ENCODE measurements at places on chromosomes 6 and 20.

- peak; percentile 28 for DNase-seq
Measured at GRCh38 chr20:58447511-58448391, 58.7 kb downstream of the VAPB start.

DNA sequence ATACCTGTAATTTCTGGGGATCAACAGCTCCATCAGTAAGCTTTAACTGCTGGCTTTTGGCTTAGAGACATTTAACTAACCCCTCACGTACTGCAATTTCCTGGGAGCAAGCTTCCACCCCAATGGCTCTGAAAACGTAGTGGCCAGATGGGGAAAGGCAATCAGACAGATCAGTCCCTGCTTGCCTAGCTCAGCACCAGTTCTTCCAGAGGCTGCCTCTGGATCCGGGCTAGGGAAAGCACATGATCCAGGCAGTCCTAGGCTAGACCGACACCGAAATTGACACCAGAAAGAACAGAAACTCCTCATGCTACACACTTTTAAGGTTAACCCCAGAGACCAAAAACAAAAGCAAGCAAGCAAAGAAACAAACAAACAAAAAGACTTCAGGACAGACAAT lies 13.3 kb downstream of the PREP start:
- DNase-seq = no peak

- no peak for DNase-seq
Measured at GRCh38 chr6:139932671-139933070, 558.2 kb upstream of the CITED2 start.

DNA sequence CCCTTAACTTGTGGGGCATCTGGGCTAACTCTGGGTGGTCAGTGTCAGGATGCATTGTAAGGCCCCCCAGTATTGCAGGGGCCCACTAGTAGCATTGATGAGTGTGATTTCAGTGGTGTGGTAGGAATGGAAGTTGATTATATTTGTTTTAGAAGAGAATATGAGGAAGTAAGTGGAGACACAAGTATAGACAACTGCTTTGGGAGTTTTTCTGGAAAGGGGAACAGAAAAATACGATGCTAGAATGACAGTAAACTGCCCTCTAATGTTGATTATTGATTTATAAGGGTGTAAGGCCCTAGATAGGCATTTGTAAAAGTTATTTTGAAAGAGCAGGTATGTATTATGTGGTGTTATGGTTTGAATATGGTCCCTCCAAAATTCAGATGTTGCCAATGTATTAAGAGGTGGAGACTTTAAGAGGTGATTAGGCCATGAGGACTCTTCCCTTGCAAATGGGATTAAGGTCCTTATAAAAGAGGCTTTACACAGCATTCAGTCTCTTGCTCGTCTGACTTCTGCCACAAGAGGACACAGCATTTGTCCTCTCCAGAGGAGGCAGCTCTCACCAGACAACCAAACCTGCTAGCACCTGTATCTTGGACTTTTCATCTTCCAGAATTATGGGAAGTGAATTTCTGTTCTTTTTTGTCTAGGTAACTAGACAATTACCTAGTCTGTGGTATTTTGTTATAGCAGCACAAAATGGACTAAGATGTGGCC lies 135.9 kb upstream of the DTNBP1 start:
- DNase-seq = no peak

DNA sequence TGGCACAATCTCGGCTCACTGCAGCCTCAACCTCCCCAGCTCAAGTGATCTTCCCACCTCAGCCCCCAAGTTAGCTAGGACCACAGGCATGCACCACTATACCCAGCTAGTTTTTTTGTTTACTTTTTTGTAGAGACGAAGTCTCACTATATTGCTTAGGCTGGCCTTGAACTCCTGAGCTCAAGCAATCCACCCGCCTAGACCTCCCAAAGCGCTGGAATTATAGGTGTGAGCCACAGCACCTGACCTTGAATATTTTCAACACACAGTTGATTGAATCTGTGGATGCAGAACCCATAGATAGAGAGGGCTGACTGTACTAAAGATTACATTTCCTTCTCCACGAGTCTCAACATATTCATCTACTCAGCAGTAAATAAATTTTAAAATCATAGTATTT lies 15.6 kb downstream of the CDK19 start:
- no peak for DNase-seq

DNA sequence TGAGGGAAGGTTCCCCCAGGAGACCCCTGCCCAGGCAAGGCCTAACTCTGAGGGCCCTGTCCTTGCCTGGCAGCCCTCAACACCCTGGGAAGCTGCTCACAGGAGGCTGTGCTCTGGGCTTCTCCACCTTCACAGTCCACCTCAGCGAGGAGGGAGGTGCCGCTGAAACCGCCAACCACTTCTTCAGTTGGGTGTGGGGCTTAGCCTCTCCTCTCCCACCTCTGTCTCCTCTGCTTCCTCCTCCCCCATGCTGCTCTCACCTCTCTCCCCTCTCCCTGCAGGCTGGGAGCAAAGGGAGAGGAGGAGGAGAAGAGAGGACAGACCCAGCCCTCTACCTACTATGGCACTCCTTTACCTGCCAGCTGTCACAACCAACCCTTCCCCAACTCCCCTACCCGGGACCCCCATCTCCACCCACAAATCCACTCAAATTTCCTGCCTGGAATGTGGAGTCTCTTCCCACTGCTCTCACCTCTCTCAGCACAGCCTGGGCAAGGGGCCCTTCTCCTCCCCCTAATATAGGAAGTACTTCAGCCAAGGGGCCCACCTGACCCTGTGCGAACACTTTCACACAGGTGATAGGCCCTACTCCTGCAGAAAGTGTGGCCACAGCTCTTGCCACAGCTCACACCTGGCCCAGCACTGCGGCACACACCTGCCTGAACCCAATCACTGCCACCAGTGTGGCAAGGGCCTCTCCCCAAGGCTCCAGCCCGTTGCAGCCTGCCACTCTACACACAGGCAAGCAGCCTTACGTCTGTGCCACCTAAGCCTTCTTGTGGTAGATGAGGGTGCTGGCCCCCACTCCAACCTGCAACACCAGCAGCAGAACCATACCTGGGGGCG lies 7.2 kb downstream of the RING1 start:
- DNase-seq = no peak

DNA sequence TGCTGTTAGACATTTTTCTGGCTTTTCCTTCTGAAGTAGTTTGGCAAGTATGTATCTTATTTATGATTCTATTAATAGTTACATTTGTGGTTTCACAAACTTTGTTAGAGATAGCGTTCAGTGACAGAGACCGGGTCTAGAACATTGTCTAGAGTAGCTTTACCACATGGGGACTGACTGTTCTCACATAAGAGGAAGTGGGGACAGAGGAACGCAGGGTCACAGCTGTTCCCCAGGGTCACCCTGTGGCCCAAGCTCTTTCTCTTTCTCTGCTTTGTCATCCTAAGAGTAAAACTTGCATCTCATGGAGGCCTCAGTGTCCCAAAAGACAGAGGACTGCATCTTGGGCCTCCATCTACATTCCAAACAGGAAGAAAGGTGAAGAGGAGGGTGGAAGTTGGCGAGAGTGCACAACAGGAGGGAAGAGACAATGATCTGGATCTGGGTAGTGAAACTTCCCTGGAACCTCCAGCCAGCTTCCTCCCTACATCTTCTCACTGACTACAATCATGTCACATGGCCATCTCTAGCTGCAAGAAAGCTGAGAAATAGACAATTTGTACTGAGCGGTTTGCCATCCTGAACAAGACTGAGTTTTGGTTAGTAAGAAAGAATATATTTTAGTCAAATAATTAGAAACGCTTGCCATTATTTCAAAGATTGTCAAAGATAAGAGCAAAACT lies 645.8 kb upstream of the ARID1B start:
- DNase-seq = no peak
